HT-29 (cell line): ENCODE measurements at places on chromosomes 6 and 20.
A peak's percentile ranks its signal among the peaks of the same experiment; 100 is the strongest.

DNA sequence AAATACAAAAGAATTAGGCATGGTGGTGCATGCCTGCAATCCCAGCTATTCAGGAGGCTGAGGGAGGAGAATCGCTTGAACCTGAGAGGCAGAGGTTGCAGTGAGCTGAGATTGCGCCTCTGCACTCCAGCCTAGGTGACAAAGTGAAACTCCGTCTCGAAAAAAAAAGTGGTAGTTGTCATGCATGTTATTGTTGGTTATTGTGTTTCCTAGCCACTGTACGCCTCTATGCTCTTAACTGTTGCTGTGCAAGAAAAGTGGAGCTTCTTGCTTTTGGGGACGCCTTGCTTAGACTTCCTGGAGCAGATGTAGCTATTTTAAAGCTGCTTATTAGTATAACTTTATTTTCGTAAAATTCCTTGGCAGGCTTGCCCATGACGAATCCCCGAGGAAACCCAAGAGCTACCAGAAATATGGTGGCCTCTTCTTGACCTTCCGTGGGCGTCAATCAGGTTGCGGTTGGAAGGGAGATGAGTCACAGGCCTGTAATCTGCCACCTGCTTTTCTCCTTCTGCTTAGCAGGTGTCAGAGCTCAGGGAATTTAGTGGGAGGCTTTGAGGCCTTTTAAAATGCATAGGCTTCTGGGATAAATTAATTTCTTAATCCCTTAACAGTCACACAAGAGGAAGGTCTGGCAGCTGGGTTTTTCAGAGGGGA, 17.3 kb downstream of the GABRR2 start:
- peak; percentile 96 for DNase-seq

GRCh38 chr6:167569879-167570278, 245.0 kb downstream of the TTLL2 start:
- DNase-seq, result no peak

DNA sequence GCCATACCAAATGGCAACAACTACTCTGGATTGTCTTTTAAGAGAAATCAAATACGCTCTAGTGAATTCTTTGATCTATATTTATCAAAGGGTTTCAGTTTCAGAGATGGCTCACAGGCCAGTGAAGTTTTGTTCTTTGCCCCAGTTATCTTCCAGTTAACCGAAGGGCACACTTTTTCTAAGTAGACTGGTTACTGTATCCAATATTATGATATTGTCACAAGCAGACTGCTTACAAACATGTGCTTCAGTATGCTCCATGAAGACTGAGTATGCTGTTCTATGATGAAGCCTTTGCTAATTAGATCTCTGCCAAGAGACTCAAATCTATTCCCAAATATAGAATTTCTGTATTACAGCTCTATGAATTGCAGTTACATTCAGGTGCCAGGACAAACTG, 181.1 kb downstream of the REV3L start:
- DNase-seq, result no peak

DNA sequence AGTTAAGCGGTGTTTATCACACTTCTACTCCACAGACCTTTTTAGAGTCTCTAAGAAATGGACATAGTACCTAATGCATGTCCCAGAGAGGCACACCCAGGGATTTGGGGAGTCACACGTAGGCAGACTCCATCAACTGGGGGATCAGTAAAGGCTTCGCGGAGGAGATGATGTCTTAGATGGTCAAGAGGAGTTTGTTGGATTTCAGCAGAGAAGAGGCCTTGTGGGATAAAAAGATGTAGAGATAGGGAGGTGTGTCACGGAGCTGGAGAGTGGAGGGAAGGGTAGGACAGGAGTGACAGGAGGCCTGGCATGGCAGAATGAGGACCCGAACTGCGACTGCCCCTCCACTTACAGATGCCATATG, 9.1 kb downstream of the DYNLRB1 start:
- no peak for DNase-seq

DNA sequence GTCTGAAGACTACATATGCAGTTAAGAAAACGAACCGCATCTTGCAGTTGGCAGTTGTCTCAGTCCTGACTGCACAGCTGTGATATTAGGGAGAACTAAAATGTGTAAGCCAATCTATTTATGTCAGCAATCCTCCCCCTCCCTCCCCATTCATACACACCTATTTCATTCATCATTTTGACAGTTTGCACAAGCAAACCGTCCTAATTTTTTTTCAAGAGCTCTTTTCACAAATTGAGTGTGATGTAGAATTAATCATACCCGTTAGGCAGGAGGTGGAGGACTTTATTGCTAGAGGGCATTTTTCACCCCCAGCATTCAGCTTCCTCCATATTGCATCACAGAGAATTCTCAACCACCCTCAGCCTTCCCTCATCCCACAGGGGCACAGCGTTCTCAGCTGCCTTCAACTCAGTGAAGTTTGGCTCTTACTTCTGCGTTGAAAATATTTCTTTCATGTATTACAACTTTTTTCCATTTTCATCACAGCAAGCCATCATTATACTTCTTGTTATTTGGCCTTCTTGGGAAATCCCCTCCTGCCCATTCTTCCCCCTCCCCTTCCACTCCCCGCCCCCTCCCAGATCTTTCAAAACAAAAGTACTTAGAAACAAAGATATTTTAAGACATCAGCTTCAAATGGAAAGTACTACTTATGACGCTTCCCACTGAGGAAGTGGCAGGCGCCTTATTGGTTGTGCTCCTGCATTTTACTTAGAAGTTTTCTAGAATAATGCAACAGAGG, 37.5 kb downstream of the NOX3 start:
- DNase-seq, result no peak

DNA sequence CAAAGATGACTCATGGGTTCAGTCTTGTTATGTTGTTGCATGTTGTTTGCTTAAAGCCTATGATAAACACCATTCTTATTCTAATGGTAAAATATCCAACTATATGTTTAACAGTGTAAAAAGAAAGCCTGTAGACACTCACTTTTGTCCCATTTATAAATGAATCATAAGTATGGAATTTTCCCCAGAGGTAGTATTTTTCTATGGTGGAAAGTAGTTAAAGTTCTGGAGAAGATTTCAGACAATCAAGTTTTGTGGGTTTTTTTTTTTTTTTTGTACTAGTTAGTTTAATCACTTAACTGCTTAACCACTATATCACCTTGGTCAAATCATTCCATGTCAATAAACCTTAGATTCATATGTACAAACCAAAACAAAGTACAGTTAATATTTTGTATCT, 35.8 kb downstream of the PTCHD4 start:
- no peak for DNase-seq

DNA sequence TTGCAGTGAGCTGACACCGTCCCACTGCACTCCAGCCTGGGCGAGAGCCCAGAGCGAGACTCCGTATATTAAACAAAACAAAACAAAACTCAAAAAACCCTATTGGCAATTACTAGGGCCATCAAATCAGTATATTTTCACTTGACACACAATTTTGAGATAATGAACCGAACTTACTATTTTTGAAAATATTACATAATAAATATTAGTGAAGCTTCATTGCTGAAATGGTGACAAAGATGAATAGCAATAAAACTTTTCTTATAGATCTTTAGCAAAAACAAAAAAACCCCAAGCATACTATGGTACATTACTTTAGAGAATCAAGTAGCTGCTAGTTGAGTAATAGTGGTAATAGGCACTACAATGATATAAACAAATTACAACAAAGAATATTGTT, 113.0 kb downstream of the ATG5 start:
- no peak for DNase-seq

DNA sequence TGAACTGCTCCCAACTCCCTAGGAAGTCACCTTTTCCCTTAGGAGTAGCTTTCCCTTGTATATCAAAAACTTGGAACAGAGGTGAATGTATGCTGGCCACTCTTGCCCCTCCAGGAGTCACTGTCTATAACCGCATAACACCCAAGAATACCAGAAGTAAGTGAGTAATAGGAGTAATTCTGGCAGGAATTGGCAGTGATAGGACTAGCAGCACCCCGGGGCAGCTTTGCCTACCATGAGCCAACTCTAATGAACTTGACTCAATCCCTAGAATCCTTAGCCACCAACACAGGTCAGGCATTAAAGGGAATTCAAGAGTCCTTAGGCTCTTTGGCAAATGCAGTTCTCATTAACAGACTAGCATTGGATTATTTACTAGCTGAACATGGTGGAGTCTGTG, 28.8 kb upstream of the CD164 start:
- no peak for DNase-seq

- no peak for DNase-seq
Measured at GRCh38 chr6:11911538-11911937, 100.6 kb upstream of the HIVEP1 start.

GRCh38 chr6:36381502-36382389, 5.7 kb downstream of the ETV7 start:
- no peak for DNase-seq

GRCh38 chr6:45474376-45474775, 96.6 kb upstream of the SUPT3H start:
- DNase-seq, result no peak
